ENCODE measurements at places on chromosomes 3 and 15. TPM values are rescaled to one million over a fixed set of nuclear protein-coding genes. Genes with fewer than 3 reads are reported as not detected.

DNA sequence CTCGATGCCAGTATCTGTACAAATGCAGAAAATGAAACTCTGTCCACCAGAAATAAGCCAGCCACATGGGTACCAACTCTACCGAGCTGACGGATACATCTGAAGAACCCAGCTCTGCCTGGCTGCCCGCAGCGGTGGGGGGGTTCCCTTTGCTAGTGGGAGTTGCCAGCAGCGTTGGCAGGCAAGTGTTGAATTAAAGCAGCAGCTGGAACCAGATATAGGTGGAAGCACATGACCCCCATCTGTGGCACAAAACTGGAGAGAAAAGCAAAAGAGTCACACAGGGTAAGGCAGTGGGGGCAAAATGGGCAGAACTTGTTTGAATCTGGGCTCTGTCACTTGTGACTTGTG lies 17.9 kb downstream of the CRYGS start:
- DNase-seq = no peak

GRCh38 chr3:88003115-88003755 lies 55.6 kb downstream of the CGGBP1 start:
- peak; percentile 78 for DNase-seq

DNA sequence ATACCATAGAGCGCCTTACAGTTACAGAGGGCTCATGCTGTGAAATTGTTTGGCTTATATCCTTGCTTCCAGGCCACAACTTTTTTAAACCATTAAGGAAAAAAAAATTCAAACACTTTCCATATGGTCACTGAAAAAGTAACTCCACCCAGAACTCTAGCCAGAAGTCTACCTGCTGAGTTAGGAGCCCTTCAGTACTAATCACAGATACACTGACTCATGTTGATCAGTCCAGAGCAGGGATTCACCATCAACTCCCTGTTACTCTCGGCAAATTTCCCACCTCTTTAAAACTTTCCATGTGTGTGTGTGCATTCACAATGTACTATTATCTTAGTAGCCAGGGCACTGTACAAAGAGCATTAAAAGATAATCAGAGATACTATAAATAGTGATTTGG lies 372.8 kb downstream of the MAGI1 start:
- no peak for DNase-seq

DNA sequence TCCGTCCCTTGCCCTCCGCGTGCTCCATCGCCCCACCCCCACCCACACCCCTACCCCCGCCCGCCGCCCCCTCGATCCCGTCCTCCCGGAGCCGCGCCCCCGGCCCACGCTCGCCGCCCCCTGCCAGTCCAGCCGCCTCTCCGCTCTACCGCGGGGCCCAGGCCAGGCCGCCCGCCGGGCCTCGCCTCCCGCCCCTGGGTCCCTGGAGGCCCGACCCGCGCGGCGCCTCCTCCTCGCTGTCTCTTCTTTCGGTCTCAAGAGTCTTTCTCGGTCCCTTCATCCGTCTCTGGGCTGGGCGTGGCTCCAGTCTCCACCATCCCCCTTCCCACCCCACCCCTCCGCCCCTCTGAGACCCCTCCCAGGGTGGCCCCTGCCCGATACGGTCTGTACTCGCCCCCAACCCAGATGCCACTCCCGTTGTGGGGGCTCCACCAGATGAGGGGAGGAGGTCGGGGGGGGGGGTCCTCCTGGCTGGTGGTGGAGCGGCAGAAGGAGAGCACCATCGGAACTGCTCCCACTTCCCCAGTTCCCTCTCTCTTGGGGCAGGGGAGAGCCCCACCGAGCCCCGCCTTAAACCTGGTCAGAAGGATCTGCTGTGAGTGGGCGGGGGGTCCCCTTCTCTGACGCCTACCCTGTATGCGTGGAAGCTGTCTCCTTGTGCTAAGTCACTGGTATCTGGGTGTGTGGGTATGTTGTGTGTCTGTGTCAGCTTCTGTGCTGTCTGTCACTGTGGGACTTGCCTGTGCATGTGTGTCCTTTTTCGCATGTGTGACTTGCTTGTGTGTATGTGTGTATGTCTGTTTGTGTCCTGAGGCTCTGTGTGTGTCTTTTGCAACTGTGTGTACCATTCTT lies 1.0 kb downstream of the PRKCD start:
- DNase-seq = peak; percentile 95

DNA sequence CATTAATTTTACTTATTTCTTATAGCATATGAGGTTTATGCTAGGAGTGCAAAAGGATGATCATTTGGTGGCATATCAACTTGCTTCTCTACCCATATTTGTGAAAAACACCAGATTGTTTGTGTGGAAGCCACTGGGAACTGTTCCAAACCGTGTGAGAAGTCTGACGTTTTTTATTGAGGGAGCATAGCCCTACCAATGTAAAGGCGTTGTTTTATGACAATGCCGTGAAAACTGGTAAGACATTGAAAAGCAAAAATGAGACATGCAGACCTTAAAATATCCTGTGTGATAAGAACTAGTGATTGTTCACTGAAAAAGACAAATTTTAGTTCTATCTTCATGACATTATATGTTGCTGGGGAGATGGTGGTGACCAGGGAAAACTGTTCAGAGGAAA lies 87.8 kb downstream of the CHL1 start:
- no peak for DNase-seq

The SERPINI2 gene
- total RNA-seq = not detected

The CX3CR1 gene
- total RNA-seq = under 0.01 TPM
